ENCODE measurements at places on chromosomes 1 and 21.

DNA sequence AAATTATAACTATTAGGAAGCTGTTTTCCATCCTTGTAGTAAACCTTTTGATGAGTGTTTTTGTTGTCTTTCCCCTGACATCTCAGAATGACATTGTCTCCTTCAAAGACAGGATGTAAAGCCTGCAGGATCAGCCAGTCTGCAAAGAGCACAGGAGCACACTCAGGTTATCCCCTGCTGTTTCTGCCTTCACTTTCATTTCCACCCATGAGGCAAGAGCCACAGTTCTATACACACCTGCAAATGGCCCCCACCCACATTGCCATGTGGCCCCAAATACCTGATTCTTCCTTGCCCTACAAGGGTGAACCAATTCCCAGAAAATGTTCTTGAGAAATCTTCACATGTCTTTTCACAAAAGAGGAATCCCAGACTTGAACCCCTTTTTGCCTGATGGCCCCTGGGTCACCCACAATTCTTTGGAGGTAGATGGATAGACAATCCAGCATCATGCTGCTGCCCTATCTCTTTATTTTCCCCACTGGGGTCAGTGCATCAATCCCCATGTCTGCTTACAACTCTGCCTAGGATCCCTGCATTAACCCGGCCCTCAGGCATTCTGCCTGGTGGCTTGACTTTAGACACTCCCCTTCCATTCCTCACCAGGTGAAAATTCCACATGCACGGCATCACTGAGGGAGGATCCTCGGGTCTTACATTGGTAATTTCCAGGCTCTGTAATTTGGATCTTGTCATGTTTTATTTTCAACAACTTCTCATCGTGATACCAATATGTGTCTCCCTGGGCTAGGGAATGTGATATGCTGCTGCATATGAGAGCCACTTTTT, 2.6 kb downstream of the FCRL3 start:
- no peak for DNase-seq

- no peak for DNase-seq
Observed at GRCh38 chr1:238647877-238648276, 738.5 kb upstream of the CHRM3 start.

DNA sequence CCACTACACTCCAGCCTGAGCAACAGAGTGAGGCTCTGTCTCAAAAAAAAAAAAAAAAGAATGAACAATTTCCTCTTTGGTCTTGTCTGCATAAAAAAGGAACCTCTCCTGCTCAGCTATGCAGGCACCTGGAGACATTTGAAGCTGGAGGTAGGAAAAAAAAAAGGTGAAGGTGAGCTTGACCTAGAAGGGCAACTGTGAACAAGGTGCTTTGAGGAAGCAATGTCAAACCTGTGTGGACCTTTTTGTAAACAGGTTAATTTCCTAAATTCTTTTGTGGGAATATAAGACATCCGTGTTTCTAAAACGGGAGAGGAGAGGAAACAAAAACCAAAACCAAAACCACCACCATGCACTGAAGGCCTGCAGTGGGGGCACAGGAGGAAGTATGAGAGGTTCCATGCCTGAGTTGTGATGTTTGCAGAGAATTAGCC, 77.5 kb downstream of the SLC45A1 start:
- DNase-seq = no peak

- no peak for DNase-seq
Observed at GRCh38 chr21:19508844-19509243, 1105.3 kb upstream of the TMPRSS15 start.

GRCh38 chr1:209404577-209404976, 178.9 kb upstream of the CAMK1G start:
- DNase-seq = no peak

DNA sequence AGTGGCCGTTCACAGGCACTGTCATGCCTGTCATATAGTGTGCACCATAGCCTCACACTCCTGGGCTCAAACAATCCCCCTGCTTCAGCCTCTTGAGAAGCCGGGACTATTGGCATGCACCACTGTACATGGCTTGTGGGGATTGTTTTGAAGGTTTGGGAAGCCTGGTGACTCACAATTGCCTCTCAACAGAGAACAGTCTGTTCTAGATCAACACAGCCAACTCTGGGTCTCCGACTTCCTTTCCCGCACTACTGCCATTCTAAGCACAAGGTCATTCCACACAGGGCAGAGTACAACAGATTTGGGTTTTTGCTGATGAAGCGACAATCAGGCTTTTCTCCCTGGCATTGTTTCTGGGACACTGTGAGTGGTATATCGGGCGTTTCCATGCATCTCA, 15.5 kb upstream of the AHCTF1 start:
- no peak for DNase-seq

DNA sequence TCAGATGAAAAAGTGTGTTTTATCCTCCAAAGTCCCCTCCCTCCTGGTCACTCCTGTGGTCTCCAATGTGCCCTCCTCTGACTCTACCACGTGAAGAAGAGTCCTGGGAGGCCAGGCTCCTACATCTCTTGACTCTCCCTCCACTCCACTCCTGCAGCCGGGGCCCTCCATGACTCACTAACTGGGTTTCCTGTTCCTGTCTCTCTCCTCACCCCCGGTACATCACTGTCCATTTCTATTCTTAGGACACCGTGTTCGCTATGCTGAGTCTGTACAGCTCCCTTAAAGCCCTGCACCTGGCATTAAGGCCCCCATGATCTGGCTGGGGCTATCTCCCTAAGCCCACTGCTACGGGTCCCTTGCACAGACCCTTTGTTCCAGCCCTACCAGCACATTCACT, 93.4 kb downstream of the BCAR3 start:
- no peak for DNase-seq

GRCh38 chr1:231032963-231033362, 7.1 kb downstream of the FAM89A start:
- no peak for DNase-seq

- DNase-seq = peak; percentile 71
Observed at GRCh38 chr1:229410692-229411433, 23.0 kb downstream of the ACTA1 start.

DNA sequence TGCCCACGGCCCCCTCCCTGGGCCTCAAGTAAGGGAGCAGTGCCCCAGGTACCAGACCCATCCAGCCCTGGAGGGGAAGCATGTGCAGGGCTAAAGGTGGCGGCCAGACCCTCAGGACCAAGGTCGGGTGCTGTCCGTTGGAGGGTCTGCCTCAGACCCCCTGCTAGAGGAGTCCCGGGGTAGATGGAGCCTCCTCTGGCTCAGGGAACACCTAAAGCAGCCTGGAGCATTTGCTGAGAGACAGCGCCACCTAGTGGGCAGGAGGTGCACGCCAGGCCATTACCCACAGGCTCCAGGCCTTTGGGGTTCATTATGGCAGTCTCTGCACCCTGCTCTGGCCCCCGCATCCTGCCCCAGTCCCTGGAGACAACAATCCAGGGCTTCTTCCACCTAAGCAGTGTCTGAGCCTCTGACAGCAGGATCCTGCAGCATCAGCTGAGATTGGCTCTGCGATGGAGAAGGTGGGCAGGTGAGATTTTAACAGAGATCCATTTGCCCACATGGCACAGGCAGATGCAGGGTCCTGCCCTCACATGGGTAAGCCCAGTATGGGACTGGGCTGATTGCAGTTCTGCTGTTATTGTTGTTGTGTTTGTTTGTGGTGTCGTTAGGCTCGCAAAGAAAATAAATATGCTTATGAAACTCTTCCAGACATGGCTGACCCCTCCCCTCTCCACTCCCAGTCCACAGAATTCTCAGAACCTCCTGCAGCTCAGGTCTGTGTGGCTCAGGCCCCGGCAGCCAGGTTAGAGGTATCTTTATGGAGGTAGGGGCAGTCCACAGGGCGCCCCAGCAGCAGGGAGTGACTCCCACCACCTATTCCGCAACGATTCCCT, 42.4 kb downstream of the CTNNBIP1 start:
- peak; percentile 15 for DNase-seq

DNA sequence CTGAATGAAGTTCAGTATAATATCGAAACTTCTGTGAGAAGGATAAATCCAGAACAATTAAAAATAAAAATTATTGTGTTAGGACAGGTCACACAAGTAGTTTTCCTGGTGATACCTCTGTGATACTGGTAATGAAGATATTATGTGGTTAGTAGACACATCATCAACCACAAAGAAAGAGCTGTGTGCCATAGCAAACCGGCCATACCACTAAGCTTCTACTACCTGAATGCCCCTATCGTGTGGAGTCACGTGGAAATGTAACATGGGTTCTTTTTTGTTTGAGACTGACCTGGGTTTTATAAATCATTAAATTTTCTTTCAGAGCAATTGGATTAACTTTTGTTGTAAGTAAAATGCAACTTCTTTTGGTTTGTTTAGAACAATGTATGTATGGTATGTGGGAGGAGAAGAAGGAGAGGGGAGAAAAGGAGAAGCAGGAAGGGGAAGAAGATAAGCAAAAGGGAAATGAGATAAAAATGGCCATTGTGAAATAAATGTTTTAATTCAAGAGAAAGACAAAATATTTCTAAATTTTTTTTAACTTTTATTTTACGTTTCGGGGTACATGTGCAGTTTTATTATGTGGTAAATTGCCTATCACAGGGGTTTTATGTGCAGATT, 58.2 kb upstream of the LRRC8B start:
- no peak for DNase-seq

- no peak for DNase-seq
Observed at GRCh38 chr1:110593902-110594301, 12.3 kb downstream of the KCNA2 start.

- no peak for DNase-seq
Observed at GRCh38 chr21:45073301-45074047, 906 bp upstream of the ADARB1 start.

DNA sequence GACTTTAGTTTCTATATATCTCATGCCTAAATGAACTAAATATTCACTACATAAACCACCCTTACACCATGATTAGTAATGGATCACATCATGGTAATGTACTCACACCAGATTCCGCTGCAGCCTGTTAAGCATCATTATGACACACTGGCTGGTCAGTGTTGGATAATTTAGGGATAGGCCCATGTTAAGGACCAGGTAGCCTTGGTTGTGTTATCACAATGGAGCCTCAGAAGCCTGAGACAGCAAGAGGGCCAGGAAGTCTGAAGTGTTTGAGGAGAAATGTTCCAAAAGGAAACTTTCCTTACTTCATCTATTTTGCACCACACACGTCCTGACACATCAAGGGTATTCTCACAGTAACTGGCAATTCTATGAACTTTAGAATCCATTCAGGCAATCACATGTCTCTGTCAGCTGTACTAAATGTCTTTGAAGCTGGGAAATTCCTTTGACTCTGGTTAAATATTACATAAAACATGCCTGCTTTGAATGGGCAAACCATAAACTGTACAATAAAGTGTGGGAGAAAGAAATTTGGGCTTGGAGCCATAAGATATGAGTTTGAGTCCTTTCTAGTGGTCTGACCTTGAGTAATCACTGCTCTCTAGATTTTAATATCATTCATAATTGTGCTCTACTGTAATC, 105.3 kb upstream of the DPT start:
- DNase-seq = no peak

GRCh38 chr1:151035167-151035566, 1.2 kb upstream of the BNIPL start:
- DNase-seq = no peak

DNA sequence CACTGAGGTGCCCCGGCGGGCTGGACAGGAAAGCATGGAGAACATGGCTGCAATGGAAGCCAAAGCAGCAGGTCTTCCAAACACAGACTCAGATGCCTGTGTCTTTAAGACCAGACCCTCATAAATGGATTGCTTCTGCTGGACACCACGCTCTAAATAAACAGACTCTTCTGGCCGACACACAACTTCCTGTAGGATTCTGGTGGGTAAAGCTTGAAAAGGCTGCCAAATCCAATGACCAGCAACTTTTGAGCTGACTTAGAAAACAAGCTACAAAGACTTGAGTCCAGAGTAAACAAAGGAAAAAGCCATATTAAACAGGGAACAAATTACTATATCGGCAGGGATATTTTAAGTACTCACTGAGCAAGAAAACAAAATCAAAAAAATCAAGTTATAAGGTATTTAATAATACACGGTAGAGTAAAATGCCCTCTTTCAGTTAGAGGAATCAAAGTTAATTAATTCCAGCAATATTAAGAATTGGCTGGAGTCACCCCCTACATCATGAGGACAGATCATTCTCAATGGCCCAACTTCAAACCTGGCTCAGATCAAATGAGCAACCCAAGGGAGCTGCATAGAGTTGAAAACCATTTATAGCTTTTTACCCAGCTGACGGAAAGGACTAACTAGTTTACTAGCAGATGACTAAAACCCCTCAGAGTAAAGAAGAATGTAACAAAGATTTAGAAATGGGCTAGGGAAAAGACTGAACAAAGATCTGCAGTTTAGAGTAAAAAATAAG, 102.4 kb downstream of the TGFBR3 start:
- DNase-seq = no peak

DNA sequence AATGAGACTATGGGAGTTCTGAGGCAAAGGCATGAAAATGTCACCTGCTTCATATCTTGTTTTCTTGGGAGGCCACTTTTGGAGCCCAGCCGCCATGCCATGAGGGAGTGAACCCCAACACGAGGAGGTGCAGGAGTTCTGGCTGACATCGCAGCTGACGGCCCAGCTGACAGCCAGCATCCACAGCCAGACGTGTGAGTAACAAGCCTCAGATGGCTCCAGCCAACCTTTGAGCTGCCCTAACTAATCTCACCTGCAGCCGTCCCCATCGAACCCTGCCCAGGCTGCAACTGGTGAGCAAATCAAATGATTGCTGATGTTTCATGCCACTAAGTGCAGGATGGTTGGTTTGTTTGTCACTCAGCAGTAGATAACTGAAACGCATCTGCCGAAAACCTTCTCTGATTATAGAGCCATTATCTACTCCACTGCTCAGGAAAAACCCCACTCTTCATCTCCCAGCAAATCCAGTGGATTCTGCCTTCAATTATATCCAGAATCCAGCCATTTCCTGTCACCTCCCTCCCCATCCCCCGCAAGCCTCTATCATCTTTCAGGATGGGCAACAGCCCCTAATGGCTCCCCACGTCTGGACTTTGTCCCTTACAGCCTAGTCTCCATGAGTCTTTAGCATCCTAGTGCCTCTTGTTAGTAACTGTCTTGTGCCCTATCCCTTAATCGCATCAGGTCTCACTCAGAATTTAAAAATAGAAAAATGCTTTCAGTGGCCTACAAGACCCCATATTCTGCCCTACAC, 18.5 kb upstream of the RAB4A start:
- no peak for DNase-seq

DNA sequence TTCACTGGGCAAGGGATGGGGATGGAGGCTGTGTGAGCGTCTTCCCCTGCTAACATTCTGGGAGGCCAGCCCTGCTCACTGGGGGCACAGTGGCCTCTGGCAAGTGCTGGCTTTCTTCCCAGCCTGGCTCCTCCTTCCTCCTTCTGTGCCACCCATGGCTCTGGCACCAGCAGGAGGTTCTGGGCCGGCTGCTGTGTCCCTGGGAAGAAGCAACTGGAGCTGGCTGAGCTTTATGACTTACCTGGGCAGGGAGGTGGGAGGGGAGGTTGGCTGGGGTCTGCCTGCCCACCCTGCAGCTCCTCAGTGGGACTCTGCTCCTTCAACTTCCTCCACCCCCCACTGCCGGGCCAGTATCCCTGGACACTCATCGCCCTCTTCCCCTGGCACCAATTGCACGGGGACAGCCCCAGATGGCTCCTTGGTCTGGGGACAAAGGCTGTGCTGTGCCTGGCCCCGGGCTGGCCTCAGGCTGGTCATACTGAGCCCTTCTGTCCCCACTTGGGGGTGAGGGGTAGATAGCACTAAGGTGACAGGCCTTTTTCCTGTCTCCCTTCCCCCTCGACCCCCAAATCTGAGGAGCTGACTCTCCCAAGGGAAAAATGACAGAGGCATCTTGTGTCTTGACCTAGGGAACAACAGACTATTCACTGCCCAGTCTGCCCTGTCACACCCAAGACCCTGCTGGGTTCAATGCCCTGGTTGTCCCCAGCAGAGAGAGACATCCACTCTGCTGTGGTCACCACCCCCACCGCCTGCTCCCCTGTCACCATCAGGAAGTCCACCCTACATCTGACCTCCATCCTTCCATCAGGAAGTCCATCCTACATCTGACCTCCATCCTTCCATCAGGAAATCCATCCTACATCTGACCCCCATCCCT, 14.4 kb downstream of the CDK18 start:
- DNase-seq = no peak

Data from SHP77 treated with DMSO at 0.1 percent for 48 hours (cell line).